Stimulated activated CD8-positive, alpha-beta memory T cell treated with anti-CD3 and anti-CD28 coated beads, Interleukin-4, amount 100 ng/mL, for 1 hour (primary cell): ENCODE measurements at places on chromosomes 6 and 20.
A peak's percentile ranks its signal among the peaks of the same experiment; 100 is the strongest.

DNA sequence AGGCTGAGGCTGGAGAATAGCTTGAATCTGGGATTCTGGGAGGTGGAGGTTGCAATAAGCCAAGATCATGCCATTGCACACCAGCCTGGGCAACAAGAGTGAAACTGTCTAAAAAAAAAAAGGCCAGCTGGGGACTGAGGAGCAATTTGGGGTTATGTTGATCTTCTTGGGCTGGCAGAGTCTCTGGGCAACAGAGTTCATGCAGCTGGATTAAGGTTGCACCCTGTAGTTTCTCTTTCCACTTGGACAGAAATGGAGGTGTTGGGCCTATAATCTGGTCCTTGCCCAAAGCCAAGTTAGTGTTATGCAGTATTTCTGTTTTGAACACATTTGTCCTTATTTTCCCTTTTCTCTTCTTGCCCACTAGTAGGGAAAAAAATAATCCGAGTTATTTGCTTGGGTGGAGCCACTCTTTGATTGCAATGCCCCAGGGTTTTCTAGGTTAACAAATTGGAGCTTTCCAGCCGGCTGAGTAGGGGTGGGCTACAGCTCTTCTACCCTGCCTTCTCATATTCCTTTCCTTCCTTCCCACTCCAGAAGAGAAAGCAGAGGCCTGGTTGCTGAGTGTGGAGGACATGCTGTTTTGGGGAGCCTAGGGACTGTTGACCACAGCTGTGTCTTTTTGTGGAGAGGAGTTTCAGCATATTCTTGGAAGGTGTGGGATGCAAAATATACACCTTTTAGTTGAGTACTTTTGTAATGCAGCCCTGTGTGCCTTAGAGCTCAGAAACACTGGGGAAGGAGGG lies 213.9 kb downstream of the SOX4 start:
- DNase-seq: no peak

- DNase-seq: no peak
Observed at GRCh38 chr20:881051-881782, 34.9 kb downstream of the ANGPT4 start.

GRCh38 chr20:32585586-32586127 lies 524 bp upstream of the NOL4L start:
- DNase-seq: no peak

DNA sequence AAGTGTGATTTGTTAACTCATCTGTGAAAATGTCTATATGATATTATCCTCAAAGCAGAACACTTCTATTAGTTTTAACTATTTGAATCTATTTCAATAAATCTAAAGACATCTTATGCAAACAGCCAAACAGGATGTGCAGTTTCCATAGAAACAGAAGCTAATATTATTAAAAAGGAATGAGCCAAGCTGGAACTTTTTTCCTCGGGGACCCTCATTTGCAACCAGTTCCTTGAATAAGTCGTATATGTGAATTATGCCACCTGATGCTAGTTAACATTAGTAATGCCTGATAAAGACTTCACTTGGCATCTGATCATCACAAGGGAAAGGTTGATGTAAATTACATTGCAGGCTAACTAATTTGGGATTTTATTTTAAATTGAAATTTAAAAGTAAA lies 216.9 kb upstream of the SMLR1 start:
- DNase-seq: no peak

DNA sequence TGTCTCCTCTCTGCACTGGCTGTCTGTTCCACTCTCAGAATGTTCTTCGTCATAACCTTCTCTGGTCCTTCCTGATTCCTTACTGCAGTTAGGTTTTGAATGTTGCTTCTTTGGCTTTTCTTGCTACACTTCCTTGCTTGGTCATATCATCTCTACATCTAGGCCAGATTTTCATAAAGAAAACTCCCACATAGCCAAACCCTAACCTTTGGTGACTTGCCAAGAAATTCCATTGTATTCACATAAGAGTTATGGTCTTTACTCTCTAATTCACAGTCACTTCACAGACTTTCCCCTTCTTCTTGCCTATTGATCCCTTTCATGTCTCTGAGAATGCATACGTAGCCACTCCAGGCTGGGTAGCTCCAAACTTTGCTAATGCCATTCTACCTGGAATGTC lies 41.9 kb upstream of the SIM1 start:
- no peak for DNase-seq

- no peak for DNase-seq
Observed at GRCh38 chr6:1291381-1291780, 20.5 kb upstream of the FOXQ1 start.

GRCh38 chr6:45850378-45851033 lies 165.2 kb downstream of the CLIC5 start:
- DNase-seq: no peak

GRCh38 chr20:58117944-58118343 lies 110.5 kb downstream of the ANKRD60 start:
- no peak for DNase-seq

GRCh38 chr6:159084493-159085091 lies 39.8 kb upstream of the TAGAP start:
- DNase-seq: no peak

DNA sequence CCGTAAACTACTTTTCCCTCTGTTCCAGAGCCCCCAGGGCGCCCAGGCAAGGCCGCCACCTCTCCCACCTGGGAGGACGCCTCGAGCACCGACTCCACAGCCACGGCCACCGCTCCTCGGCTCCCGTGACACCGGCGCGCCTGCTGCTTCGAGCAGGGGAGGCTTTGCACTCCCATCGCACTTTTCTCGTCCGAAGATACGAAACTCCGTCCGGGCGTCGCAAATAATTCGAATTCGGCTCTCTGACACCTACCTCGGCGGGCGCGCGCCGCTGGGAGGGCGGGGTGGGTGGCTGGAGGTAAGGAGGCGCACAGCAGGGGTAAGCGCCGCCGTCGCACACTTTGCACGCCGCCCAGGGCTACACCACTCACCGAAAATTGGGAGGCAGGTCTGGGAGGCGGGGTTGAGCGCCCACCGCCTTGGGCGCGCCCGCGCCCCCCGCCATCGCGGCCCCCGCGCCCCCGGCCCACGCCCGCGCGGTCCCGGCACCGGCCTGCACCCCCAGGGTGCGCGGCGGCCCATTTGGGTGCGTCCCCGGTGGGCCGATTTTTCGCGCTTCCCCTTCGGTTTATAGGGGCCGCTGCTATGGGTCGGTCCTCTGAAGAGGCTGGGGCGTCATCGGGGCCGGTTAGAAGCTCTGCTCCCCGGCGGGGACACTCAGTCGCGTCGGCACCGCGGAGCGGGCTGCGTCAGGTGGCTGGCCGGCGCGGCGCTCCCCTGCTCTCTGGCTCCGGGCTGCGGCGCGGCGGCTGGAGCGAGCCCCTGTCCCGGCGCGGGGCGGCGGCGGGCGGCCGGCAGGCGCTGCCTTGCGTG lies 36.2 kb downstream of the GNAS start:
- peak; percentile 65 for DNase-seq

- DNase-seq: peak; percentile 55
Observed at GRCh38 chr20:57596998-57597939, 23.0 kb downstream of the ZBP1 start.

- DNase-seq: no peak
Observed at GRCh38 chr20:12687476-12687875, 321.3 kb upstream of the SPTLC3 start.

DNA sequence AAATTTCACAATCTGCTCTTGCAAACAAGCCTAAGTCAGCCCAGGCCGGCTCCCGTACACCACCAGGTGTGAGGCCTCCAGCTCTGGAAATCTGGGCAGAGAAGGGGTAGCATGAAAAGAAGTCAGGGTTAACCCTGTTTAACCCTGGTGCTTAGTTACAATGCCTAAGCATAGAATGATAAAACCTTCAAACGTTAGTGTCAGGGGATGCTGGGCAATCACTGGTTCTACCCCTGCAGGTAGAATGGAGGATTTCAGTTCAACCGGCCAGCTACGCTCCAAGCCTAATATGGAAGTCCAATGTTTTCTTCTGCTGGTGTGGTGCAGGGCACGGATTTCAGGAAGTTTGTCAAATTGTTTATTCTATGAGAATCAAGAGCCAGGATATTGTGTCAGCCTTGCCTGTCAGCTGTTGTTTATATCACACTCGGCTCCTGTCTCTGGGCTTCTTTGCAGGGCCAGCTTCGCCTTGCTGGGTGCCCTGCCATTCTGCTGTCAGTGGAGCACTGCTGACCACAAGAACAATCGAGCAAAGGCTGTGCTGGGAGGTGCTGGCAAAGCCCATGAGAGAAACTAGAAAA lies 20.2 kb upstream of the CD93 start:
- DNase-seq: no peak

DNA sequence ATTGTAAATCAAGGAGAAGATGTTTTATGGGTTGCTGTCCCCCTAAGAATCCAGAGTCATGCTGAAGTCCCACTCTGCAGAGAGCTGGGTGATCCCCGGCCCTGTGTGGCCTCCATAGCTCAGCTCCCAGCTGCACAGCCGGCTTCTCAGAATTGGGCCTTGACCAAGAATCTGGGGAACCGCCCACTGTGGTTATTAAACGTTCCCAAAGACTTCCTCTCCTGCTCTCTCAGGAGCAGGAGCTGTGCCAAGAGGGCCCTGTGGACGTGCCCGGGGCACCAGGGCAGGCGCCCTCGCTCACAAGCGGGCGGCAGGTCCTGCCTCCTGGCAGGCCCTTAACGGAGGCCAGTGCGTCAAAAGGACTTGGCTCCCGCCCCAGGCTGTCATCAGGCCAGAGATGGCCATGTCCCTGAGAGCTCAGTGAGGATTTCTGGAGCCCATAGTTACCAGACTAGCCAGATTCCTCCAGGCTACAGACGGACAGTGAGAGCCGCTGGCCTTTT lies 30.4 kb downstream of the ZC3H12D start:
- no peak for DNase-seq

DNA sequence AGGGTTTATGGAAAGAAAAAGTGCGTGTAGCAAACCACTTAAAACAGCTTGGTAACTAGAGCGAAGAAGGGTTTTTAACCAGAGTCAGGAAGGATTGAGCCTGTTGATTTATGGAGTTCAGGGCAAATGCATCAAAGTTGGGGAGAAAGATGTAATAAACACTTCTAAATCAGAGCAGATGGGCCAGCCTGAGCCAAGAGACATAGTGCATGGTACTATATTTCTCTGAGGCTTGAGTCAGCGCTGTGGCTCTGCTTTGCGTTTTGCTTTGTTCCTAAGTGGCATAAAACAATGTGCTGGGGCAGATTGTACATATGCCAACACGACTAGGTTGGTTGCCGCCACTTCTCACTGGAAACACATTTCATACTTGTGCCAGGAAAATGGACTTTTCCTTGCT lies 111.3 kb downstream of the BCKDHB start:
- no peak for DNase-seq

DNA sequence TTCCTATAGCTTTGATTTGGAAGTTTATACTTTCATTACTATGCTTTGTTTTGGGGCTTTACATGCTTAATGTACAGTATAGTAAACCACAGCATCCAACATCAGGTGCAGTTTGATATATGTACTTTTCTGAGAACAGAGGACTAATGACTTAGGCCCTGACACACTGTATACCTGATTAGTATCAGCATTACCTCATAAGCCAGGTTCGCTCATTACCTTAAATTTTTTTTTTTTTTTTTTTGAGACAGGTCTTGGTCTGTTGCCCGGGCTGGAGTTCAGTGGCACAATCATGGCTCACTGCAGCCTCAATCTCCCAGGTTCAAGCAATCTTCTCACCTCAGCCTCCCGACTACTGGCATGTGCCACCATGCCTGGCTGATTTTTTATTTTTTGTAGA lies 28.4 kb downstream of the CD109 start:
- DNase-seq: no peak

DNA sequence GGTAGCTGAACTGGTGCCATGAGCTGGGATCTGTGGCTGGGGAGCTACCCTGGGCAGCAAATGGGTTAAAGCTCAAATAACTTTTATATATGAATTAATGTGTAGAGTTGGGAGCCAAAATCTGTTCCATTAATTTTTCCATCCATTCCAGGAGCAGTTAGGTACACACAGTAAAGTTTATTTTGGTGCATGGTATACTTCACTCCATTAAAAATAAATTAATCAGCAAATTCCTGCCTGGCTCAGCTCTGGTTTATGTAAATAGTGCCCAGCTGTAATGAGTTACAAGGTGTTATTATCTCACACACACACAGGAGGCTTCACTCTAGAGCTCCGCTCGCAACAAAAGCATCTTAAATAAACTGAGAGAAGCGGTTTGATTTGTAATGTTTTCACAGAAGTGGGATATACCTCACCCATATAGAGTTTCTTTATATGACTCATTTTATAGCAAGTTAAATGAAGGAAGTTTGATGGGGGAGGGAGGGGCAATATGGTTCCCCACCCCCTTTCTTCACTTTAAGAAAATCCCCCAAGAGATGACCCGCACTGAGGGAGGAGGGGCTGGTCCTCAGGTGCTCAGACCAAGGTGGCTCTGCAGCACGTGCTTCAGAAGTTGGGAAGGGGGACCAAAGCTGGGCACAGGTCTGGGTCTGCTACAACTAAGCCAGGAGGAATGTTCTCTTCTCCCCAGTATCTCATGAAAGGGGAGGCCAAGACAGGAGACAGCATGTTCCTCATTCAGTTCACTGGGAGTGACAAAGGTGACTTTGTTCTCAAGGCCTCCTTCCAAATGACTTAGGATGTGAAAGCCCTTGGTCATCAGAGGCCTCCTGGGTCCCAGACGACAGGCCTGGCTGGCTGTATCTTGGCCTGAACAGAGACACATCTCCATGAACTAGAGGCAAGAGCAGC lies 10.5 kb upstream of the FAM83C start:
- no peak for DNase-seq

DNA sequence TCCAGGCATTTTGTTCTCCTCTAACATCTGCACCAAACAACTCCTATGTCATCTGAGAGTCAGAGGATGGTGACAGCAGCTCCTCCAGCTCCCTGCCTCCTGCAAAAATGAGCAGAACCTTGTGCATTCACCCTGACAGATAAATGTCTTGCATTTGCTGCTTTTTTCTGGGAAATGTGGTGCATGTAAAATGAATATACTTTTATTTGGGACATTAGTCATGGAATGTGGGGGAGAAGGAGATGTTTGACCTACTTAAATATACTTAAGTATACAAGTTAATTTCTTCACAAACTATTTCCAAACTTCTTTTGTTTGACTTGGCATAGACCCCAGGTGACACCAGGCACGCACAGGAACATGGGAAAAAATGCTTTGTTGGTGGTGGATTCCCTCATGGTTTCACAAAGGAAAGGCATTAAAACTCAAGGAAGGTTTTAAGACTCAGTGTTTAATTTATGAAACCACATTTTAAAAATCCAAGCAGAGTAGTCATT lies 181.8 kb upstream of the MCHR2 start:
- DNase-seq: no peak

- DNase-seq: peak; percentile 65
Observed at GRCh38 chr20:46406986-46407670, 713 bp upstream of the ELMO2 start.

GRCh38 chr6:45454008-45454911 lies 76.5 kb upstream of the SUPT3H start:
- DNase-seq: no peak

- DNase-seq: peak; percentile 15
Observed at GRCh38 chr6:13725570-13725969, 13.9 kb upstream of the RANBP9 start.

- DNase-seq: no peak
Observed at GRCh38 chr6:159308198-159308597, 139.0 kb downstream of the FNDC1 start.

GRCh38 chr6:33007831-33008400 lies 1.5 kb downstream of the HLA-DOA start:
- no peak for DNase-seq
